ENCODE measurements at places on chromosomes 1 and 21.

DNA sequence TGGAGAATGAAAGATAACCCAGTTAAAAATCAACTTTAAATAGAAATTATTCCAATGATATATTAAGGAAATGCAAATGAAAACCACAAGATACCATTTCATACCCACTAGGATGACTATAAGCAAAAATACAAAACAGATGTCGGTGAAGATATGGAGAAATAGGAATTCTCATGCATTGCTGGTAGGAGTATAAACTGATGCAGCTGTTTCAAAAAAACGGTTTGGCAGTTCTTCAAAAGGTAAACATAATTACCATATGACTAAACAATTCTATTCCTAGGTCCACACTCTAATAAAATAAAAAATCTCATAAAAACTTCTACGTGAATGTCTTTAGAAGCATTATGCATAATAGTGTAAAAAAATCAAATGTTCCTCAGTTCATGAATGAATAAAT is 763.3 kb upstream of the BRINP3 start:
- DNase-seq = no peak
- no peaks in the 10 kb centered on the region for H3K27me3 ChIP-seq
- no peaks in the 10 kb centered on the region for H3K36me3 ChIP-seq
- no peak overlapping the region for H3K27ac ChIP-seq

- no peaks in the 10 kb centered on the region for H3K27me3 ChIP-seq
- H3K4me1 ChIP-seq = no peaks in the 10 kb centered on the region
- no peak overlapping the region for H3K27ac ChIP-seq
- H3K36me3 ChIP-seq = no peaks in the 10 kb centered on the region
- no peak for DNase-seq
- no peak overlapping the region for H3K4me3 ChIP-seq
Measured at GRCh38 chr1:247358920-247359319, 27.3 kb upstream of the ZNF496 start.

DNA sequence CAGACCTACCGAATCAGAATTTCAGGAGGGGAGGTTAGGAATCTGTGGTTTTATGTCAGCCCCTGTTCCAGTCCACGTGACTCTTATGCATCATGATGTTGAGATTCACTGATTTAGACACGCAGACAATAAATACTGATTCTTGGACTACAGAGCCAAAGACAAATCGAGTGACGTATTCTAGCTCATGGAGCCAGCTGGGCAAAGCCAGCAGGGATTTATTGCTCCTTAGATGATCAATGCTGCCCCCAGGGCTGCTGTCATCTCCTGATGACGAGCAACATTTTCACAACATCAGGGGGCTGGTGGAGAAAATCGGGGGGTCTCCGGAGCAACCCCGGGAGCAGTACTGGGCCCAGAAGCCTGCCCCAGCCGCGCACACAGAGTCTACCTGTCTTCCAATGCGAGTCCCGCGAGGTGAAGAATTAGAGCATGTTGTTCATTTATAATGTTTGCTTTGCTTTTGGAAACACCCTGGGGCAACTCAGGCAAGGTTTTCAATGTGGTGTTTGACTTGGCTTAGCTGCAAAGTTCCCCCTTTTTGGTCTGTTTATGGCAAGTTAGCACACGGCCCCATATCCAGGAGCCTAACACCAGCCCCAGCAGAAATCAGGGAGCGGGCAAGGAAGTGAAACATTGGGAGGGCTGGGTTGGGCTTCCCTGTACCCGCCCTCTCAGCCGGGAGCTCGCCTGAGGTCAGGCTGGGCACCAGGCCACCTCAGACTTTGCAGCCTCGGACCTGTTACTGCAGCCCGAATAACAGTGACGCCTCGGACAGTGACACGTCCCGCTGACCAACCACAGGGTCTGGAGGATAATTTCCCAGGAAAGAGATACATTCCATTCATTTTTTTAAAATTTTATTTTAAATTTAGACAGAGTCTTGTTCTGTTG is 19.9 kb upstream of the CLDN14 start:
- no peak overlapping the region for H3K4me3 ChIP-seq
- no peaks in the 10 kb centered on the region for H3K4me1 ChIP-seq
- no peaks in the 10 kb centered on the region for H3K36me3 ChIP-seq
- no peak overlapping the region for H3K27ac ChIP-seq

GRCh38 chr1:181726320-181727012 is 243.1 kb downstream of the CACNA1E start:
- H3K4me3 ChIP-seq = no peak overlapping the region
- DNase-seq = no peak
- no peaks in the 10 kb centered on the region for H3K27me3 ChIP-seq
- no peaks in the 10 kb centered on the region for H3K4me1 ChIP-seq

- no peaks in the 10 kb centered on the region for H3K36me3 ChIP-seq
- DNase-seq = no peak
- no peaks in the 10 kb centered on the region for H3K4me1 ChIP-seq
- no peaks in the 10 kb centered on the region for H3K27me3 ChIP-seq
Measured at GRCh38 chr1:60055336-60055735, 18.2 kb downstream of the C1orf87 start.
